ENCODE measurements at places on chromosomes 1 and 21.

DNA sequence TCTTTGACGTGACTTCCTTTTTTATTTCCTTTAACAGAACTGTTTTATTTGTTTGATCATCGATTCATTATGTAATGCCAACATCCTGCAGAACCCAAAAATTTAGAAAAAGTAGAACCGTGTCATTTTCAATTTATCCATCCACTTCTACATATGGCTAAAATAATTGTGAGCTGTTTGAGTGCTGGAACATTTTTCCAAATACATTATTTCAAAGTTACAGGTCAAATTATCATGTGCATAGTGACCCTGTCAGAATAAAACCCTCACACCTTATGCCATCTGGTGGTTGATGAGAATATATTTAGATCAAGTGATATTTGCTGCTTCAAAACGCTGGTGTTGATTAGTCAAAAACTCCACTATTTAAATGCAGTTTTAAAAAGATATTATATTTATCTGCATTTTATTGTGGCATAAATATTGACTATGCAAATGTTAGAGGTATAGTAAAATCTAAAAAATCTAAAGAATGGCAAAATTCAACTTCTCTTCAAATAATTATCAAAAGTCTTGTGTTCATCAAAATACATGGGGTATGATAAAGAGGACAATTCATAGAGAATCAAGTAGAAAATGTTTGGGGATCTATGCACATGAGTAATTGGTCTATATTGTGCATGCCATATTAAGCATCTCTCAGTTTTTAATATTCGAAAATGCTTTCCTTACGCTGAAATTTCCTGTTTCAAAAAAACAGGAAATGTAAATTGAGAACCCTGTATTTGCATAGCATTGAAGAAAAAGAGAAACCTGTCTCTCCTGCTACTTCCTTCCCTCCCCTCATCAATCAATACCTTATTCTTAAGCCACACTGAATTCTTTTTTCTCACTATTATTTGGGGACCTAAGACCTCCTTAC is 39.7 kb downstream of the UBE2U start:
- DNase-seq: no peak

- DNase-seq: no peak
Measured at GRCh38 chr1:109425391-109426280, 612 bp downstream of the PSMA5 start.

DNA sequence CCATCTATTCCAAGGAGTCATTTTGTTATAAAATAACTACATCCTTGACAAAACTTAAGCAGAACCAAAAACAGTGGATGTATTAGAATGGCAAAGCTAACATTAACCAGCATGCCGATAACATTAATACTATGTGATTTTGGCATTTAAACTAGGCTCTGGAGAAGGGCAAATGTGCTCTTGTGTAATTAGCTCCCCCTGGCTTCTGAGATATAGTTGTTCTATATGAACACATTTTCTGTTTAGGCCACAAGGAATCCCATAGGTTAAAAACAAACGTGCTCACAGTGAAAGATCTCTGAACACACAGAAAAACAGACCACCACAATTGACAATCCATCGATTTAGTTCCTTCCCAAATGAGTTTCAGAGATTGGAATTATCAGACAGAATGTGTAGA is 57.4 kb upstream of the TARS2 start:
- DNase-seq: no peak

- no peak for DNase-seq
Measured at GRCh38 chr1:223843934-223844786, 1.6 kb downstream of the TP53BP2 start.

DNA sequence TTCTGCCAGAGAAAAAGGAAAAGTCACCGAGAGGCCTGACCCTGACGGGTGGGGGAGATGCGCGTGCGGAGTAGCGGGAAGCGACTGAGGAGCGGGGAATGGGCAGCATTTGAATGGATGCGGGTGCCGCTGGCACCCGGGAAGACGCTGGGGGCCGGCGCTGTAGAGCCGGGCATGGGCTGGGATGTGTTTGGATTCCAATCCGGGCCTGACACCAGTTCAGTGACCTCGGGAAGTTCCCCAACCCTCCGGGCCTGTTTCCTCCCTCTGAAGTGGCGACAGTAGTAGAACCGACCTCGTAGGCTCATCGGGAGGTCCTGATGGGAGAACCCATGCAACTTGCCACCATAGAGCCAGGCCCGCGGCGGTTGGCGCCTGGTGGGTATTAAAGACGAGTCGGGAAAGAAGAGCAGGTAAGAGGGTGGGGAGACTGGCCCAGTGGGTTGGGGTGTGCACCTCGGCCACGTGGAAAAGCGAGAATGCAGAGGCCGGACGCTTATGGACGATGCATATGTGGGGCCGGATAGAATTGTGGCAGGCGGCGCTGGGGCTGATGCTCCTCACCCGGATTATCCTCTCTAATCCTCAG is 642 bp upstream of the SLC16A1 start:
- DNase-seq: no peak

DNA sequence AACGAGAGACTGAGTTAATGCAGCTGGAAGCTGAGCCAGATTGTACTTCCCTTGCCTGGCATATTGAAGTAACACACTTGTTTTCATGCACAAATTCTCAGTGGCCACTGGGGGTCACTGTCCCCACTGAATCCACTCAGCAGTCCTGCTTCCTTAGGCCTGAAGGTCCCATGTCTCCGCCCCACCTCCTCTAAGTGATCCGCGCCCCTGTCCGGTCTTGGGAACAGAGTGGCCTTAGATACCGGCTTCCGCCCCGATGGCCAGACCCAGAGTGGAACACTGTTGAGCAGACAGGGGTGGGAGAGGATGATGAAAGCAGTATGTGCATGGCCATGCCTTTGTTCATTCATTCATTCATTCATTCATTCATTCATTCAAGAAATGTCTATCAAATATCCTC is 34.8 kb downstream of the CHAF1B start:
- no peak for DNase-seq

DNA sequence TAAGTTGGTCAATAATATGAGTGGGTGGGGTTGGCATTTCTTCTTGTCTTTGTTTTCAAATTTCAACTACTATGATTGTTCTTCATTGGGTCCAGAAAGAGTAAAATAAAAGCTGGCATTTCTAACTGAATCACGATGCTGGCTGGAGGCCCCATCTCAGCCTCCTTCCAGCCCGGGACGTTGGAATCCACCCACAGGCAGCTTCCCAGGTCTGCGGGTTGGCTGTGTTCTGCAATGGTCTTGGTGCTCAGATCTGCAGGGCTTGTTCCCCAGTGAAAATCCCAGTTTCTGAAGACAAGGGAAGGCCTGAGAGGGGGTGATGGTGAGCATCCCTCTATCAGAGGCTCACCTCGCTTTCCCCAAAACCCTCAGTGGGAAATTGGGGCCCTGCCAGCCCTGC is 54.7 kb upstream of the ARHGEF16 start:
- no peak for DNase-seq

- DNase-seq: no peak
Measured at GRCh38 chr1:15090373-15090772, 63.2 kb upstream of the TMEM51 start.

- DNase-seq: no peak
Measured at GRCh38 chr1:192697771-192698170, 61.8 kb downstream of the RGS13 start.

- no peak for DNase-seq
Measured at GRCh38 chr1:178266619-178267066, 172.7 kb downstream of the RASAL2 start.

GRCh38 chr1:7549277-7550161 is 221.6 kb upstream of the VAMP3 start:
- no peak for DNase-seq

GRCh38 chr1:27409669-27410068 is 17.2 kb downstream of the GPR3 start:
- no peak for DNase-seq

DNA sequence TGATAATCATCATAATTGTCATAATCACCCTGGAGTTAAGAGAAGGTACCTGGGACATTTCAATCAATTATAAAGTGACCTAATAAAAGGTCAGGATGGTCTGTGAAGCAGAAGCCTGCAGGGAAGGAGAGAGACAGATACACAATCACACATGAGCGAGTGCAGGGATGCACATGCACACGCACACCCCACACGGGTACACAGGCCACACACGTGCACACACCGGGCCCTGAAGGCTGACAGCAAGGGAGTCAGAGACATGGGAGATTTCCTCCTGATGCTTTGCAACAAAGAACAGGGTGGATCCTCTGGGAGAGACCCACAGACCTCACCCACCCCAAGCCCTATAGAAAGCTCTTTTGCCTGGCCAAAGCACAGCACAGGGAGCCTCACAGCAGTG is 82.3 kb upstream of the ZC3H12A start:
- DNase-seq: no peak

DNA sequence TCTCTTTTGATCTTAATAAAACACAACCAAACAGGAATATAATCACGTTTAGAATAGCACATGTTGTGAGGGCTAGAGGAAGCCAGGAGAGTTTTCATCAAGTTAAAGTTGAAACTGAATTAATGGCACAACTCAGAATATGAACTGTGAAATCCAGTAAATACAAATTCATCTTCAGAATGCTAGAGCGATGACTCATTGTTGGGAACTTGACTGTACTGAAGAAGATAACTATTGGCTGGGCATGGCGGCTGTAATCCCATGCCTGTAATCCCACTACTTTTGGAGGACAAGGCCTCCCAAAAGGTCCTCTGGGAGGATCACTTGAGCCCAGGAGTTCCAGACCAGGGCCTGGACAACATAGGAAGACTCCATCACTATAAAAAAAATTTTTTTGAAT is 8.8 kb downstream of the SYF2 start:
- no peak for DNase-seq

GRCh38 chr21:28758883-28759242 is 233.8 kb downstream of the LTN1 start:
- DNase-seq: no peak

DNA sequence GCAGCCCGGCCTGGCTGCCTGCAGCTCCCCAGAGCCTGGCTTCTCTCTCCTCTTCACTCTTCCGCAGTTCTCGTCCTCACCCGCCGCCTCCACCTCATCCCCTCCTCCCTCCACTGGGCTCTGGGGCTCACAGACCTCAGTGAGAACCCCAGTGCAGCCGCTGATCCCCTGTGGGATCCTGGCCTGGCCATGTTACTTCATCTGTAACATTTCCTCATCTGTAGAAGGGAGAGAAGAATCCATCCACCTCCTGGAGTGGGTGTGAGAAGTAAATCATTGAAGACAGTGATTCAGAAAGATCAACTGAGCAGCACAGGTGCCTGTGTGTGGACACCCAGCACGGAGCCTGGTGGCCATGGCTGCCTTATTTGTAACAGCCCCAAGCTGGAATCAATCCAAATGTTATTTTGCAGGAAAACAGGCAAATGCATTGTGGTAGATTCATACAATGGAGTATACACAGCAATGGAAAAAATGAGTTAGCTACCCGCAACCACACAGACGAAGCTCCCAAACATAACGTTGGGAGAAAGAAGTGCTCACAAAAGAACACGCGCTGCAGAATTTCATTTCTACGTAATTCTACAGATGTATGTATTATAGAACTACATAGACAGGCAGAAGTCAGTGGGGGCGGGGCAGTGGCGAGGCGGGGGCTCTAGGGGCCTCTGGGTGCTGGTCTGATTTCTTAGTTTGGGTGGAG is 8.7 kb downstream of the LAPTM5 start:
- no peak for DNase-seq

DNA sequence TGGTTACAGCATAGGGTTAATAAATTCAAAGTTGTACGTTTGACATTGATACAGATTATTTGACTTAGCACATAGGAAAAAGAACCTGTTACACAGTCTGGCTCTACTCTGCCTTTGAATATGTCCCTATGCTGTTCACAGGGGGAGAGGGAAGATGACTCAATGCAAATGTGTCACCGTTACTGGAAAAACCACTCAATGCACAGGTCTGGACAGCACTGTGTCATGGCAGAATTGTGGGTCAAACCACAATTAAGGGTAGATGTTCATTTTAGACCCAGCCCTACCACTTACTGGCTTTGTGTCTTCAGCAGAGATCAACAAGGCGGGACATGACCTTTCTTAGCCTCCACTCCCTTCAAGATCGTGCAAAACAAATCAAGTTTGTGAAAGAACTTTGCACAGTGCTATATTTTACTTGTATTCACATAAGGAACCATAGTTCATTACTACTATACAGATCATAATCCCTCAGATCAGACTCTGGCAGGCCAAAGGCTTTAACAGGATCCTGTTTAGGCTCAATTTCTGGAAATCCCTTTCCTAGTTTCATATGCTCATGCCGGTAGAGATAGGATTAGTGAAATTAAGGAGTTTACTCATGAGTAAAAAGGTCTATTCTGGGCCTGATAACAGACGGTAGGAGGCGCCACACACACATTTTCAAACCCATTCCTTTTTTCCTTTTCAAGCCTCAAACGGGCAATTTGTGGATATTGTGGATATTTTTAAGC is 22.1 kb downstream of the EIF2D start:
- DNase-seq: no peak

GRCh38 chr1:181718034-181718433 is 234.7 kb downstream of the CACNA1E start:
- DNase-seq: no peak

GRCh38 chr1:33176362-33176850 is 5.4 kb downstream of the TRIM62 start:
- DNase-seq: no peak

- no peak for DNase-seq
Measured at GRCh38 chr1:98104289-98104688, 183.5 kb upstream of the DPYD start.

- no peak for DNase-seq
Measured at GRCh38 chr1:219433496-219434131, 179.3 kb downstream of the ZC3H11B start.

DNA sequence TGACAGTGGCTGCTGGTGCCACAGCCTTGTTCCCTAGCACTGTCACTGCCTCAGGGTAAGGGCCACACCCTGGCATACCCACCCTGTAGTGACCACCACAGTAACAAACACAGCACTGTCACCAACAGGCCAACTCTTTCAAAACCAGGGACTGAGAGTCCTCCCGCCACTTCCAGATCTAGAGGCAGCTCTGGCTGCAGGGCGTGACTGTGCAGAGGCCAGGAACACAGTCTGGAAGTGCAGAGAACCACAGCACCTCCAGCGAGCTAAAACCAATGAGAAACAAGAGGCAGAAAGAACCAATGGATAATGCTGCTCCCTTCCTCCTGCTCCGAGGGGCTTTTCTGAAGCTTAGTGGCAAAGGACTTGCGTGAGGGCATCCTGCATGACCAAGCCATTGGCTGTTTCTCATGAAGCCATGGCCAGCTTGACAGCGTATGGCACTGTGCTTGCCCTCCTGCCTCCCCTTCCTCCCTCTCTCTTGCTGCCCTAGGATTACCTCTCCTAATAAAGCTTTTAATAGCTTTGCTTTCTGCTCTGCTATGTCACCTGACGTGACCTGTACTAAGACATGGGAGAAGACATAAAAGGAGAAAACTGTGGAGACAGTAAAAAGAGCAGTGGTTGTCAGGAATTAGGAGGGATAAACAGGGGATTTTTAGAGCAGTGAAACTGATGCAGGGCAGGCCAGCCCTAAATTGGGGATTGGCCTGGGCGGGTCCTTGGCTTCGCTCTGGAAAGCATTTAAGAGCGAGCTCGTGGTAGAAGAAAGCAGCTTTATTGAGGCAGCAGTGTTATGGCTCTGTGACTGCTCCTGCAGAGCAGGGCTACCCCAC is 7.2 kb downstream of the PARP1 start:
- no peak for DNase-seq
